Aorta (tissue), 5 donors: ENCODE measurements at places on chromosomes 6 and 20. TPM values are rescaled to one million over a fixed set of nuclear protein-coding genes. Genes with fewer than 3 reads are reported as not detected.

SYTL3 gene
- total RNA-seq = 4.7 TPM

DAAM2 gene
- 62.1 TPM for total RNA-seq

BPIFB4 gene
- not detected for total RNA-seq

PBOV1 gene
- total RNA-seq = not detected

ADGRB3 gene
- 6.1 TPM for total RNA-seq

PTK7 gene
- 9.6 TPM for total RNA-seq

TTLL9 gene
- 0.19 TPM for total RNA-seq

C20orf144 gene
- total RNA-seq = not detected

VWA7 gene
- 1.3 TPM for total RNA-seq

CFAP206 gene
- total RNA-seq = 0.45 TPM

TFAP2A gene
- 0.23 TPM for total RNA-seq

TRIM40 gene
- not detected for total RNA-seq

IL17F gene
- total RNA-seq = not detected

DPM1 gene
- total RNA-seq = 29.6 TPM

BLTP3A gene
- total RNA-seq = 11.1 TPM

GABRR1 gene
- 1.6 TPM for total RNA-seq

SLC18B1 gene
- total RNA-seq = 9.2 TPM

KCNK5 gene
- total RNA-seq = 5.2 TPM

VSTM2L gene
- 3.1 TPM for total RNA-seq

CDSN gene
- total RNA-seq = not detected

KHDC3L gene
- not detected for total RNA-seq

ZNF334 gene
- 1.6 TPM for total RNA-seq

DEFB132 gene
- not detected for total RNA-seq

MOXD1 gene
- 1.0 TPM for total RNA-seq

SOX12 gene
- 6.1 TPM for total RNA-seq

APMAP gene
- total RNA-seq = 43.8 TPM

GPLD1 gene
- 7.3 TPM for total RNA-seq

NMBR gene
- total RNA-seq = not detected

NT5DC1 gene
- 42.9 TPM for total RNA-seq

PHACTR3 gene
- total RNA-seq = 0.27 TPM
